ENCODE measurements at places on chromosomes 11 and 22.

- no peak for DNase-seq
These were observed 39.4 kb downstream of the GLYATL2 start for GRCh38 chr11:58805065-58805464.

DNA sequence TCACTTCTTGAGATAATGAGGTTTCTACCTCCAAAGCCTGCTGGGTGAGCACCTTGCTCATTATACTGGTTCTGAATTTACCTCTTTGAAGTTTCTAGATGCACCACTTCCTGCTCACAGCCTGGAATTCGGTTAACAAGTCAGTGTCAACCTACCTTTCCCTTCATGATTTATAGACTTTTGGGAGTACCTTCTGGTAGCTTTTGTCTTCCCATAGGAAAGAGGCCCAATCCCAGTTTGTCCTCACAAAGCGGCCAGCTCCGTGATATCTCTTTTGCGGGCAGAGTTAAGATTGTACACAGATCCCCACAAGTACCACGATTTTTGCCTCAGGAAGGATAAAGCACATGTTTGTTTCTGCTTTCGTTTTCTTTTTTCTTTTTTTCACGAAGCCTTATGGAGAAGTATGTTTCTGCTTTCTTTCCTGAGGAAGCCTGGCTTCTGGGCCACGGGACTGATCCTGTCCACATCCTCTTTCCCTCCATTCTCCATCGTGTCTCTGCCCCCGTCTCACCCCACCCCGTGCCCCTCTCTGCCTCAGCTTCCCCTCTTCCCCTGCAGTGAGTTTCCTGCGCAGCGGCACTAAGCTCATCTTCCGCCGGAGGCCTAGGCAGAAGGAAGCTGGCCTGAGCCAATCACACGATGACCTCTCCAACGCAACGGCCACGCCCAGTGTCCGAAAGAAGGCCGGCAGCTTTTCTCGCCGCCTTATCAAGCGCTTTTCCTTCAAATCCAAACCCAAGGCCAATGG lies 5.7 kb upstream of the HINFP start:
- DNase-seq = no peak

DNA sequence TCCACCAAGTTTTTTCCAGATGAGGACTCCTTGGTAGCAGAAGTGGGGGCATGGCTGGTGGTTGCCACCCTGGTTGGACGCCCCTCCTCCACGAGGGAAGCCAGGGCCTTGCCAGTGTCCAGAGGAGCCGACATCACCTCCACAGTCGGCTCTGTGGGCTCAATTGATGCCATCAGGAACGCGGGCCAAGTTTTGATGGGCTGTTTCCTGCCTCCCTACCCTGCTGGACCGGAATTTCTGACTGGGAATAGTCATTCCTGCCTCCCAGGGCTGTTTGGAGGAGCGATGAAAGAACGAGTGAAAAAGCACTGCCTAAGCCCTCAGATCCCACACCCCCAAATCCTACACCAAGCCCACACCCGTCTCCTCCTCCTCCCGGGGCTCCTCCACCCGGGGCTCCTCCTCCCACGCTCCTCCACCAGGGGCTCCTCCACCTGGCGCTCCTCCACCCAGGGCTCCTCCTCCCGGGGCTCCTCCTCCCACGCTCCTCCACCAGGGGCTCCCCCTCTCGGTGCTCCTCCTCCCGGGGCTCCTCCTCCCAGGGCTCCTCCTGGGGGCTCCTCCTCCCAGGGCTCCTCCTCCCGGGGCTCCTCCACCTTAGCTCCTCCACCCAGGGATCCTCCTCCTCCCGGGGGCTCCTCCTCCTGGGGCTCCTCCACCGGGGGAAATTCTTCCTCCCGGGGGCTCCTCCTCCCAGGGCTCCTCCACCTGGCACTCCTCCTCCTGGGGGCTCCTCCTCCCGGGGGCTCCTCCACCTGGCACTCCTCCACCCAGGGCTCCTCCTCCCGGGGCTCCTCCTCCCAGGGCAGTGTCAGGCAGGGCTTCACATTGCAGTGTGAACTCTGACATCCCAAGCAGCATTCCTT lies 10.0 kb upstream of the PRR5 start:
- DNase-seq = no peak

DNA sequence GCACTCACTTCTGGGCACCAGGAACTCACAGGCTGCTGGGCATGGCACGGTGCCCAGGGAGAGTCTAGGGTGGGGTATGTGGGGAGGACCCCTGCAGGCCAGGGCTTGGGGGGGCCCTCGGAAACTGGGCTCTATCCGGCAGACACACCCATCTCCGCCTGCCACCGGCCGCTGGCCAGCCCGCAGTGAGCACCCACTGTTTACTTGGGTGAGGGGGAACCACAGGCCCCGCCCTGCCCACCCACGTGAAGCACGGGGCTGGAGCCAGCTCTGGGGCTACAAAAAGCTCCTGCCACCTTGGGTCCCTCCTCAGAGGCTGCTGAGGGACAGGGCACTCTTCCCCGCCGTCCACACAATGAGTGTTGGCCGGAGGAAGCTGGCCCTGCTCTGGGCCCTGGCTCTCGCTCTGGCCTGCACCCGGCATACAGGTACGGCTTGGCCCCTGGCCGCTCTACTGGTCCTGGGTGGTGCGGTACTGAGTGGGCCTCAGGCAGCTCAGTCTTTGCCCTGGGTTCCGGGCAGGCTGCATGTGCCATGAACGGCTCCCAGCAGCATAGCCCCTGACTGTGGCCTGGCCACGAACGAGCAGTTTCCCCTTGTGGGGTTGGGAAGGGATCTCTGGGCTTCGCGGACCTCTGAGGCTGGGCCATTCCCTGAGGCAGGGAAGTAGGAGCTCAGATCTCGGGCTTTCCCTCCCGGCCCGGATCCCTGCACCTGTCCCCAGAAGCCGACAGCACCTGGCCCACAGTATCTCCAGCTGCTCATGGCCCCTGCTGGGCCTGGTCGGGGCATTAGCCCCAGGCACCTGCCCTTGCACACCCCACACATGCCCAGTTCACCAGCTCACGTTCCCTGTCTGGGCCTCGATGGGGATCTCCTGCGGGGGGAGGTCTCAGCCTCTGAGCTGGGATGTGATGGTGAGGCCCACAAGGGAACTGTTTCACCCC lies at the start of gene MUC5AC:
TSS of gene MUC5AC (plus strand) at position 309 of the 947 bp plus-strand sequence. CDS start at position 356, 47 bp downstream.
- DNase-seq = no peak

All from NCI-H2029 treated with DMSO at 0.1 percent for 48 hours (cell line).